ENCODE measurements at places on chromosomes 11 and 22.

- DNase-seq, result no peak
Measured at GRCh38 chr11:107041088-107041444, 22.8 kb upstream of the GUCY1A2 start.

- DNase-seq, result no peak
Measured at GRCh38 chr22:40517631-40518030, 118.9 kb downstream of the MRTFA start.

GRCh38 chr11:42524534-42525227 is 787.1 kb upstream of the API5 start:
- DNase-seq, result no peak

- DNase-seq, result no peak
Measured at GRCh38 chr22:37431366-37431765, 4.1 kb upstream of the ELFN2 start.

- no peak for DNase-seq
Measured at GRCh38 chr11:120565466-120566155, 54.1 kb downstream of the GRIK4 start.

DNA sequence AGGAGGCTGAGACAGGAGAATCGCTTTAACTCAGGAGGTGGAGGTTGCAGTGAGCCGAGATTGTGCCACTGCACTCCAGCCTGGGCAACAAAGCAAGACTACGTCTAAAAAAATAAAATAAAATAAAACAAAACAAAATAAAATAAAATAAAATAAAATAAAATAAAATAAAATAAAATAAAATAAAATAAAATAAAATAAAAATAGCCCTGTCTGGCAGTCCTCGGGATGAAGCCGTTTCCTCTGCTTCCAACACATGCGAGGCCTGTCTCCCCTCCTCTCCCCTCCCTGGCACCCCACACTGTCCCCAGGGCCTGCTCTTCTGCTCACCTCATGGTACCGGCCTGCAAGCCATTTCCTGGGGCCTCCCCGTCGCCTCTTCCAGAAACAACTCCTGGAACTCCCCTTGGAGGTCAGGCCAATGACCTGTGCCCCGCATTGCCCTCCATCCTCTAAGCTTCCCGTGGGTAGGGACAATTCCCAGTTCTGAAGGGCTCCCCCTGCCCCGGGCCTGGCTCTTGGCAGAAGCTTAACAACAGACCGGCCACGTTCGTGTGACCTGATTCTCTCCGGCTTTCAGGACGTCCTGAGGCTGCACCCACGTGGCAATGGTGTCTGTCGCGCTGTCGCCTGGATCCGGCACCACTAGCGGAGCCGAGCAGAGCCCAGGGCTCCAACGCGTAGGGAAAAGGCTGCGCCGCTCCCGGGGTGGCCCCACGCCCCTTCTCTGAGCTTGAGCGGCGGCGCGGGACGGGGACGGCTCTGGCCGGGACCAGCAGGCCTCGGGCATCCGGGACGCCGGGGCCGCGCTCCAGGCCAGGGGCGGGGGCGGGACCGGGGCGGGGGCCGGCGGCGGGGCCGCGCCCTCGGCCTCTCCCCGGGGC is 456 bp upstream of the PARVB start:
- no peak for DNase-seq

DNA sequence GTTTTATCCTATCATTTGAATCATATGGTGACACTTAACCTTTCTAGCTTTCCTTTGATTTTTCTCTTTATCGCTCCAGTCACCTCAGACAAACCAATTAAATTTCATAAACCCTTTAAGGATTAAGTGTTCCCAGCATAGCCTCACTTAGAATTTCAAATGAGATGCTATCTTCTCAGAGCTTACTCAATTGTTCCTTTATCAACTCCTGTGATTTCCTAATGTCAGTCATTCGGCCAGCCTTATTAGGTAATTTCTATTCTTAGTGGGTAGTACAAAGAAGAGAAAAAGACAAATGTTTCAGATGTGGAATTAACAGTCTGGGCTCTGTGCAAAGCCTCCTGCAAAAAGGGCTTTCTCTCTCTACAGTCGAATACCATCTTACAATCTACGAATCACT is 77.1 kb upstream of the CCDC90B start:
- DNase-seq, result no peak

DNA sequence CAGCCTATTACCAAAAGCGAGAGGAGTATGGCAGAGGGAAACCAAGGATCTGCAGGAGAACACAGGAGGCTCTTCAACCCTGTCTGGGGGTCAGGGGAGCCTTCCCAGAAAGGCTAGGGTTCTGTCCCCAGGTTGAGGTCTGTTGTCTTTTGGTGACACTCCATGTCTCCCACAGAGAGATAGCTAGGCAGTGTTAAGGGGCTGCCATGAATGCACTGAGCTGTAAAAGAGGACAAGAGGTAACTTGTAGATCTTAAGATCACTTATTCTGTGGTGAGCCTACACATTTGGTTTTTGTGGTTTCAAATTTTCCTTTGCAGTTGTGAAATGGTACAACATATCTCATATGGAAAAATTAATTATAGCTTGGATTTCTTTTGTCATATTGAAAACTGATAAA is 6.0 kb upstream of the ACER3 start:
- no peak for DNase-seq

- DNase-seq, result no peak
Measured at GRCh38 chr11:2083411-2083810, 55.8 kb downstream of the IGF2 start.

- no peak for DNase-seq
Measured at GRCh38 chr22:31102441-31103081, 4.8 kb downstream of the SELENOM start.

GRCh38 chr11:7020183-7020917 is at the start of the genes NLRP14 and ZNF214:
NLRP14 (plus strand) TSS chr11:7020479; CDS start chr11:7038587, 18,108 bp downstream.
ZNF214 (minus strand) TSS chr11:7020346; CDS start chr11:7002835, 17,511 bp downstream.
- DNase-seq, result no peak

DNA sequence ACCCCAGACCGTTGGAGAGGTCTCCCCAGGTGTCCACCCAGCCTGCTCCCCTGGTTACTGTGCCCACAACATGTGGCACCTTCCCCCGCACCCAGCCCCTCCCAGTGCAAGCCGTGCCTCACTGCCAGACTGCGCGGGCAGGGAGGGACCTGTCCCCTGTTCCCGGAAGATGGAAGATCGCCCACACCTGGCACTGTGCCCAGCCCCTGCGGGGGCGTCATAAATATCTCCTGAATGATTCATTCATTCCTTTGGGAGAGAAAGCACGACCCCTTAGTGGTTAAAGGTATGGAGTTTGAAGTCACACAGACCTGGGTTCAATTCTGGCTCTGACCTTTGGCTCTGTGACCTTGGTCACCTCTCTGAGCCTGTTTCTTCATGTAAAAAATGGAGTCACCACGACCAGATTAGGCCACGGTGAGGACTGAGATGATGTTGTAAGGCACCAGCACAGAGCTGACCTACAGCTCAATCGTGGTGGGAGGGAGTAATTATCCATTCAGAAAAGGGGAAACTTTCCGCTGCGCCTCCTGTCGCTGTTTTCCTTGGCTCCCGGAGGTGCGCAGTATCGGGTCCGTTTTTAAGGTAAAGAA is 497 bp upstream of the SYT12 start:
- DNase-seq, result peak; percentile 53

DNA sequence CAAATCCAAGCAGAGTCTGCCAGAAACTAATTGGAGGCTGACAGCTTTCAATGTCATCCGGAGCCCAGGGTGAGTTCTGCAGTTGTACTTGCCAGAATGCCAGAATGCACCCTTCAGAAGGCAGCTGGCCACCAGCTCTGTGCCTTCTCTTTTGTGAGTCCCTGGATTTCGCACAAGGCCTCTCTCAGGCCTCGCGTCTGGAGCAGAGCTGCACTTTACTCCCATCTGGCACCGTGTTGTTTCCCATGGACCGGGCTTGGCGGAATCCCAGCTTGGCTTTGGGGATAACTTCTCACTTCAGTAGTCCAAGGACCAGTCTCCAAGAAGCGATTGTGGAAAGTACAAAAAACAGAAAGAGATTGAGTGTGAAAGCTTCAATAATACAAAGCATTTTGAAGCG is 451.3 kb upstream of the KIRREL3 start:
- no peak for DNase-seq

DNA sequence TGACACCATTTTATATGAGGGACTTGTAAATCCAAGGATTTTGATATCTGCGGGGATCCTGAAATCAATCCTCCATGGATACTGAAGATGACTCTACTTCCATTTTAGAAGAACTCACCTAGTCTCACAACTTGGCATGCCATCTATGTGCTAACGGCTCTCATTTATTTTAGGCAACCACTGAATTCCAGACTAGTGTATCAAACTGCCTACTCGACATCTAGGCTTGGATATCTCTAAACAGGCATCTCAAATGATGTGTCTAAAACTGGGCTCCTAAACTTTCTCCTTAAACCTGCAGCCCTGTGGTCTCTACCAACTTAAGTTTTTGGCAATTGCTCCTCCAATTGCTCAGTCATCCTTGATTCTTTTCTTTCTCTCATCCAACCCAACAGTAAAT is 31.2 kb upstream of the CLNS1A start:
- DNase-seq, result no peak

GRCh38 chr22:17149076-17149815 is 9.8 kb downstream of the HDHD5 start:
- DNase-seq, result no peak

GRCh38 chr11:40100781-40101180 is 1358.7 kb downstream of the LRRC4C start:
- no peak for DNase-seq

GRCh38 chr11:62556875-62557631 is 10.4 kb upstream of the AHNAK start:
- no peak for DNase-seq

GRCh38 chr11:100141201-100141600 is 545.9 kb upstream of the ARHGAP42 start:
- no peak for DNase-seq

DNA sequence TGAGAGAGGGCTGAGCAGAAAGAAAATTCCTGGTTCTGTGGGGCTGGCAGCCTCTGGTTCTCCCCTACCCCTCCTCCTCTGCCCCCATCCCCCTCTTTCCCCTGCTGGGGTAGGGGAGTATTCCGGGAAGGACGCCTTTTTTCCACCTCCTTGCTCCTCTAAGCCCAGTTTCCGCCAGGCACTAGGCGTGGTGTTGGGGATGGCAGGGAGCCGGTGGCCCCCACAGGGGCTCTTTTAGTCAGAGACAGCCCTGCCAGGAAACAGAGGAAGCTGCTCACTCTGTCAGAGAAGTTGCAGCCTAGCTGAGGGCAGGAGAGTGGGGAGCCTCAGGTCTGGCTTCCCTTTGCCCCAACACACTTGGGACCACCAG is 15.6 kb upstream of the ARHGEF17 start:
- DNase-seq, result no peak

DNA sequence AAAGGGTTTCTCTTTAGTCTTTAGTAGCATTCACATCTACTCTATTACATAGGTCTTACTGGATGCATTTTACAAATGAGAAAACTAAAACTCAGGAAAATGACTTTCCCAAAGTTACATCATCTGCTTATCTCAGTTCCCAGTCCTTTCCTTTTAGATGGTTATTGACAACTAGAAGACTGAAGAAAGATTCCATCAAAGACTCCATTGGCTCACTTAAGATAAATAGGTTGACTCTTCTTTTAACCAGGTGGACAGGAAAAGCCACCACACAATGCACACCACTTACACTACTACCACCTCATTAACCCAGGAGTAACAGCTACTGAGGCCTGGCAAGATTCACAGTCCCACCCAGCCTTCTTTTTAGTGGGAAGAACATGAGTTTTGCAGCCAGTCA is 123.6 kb downstream of the TRIM44 start:
- no peak for DNase-seq

DNA sequence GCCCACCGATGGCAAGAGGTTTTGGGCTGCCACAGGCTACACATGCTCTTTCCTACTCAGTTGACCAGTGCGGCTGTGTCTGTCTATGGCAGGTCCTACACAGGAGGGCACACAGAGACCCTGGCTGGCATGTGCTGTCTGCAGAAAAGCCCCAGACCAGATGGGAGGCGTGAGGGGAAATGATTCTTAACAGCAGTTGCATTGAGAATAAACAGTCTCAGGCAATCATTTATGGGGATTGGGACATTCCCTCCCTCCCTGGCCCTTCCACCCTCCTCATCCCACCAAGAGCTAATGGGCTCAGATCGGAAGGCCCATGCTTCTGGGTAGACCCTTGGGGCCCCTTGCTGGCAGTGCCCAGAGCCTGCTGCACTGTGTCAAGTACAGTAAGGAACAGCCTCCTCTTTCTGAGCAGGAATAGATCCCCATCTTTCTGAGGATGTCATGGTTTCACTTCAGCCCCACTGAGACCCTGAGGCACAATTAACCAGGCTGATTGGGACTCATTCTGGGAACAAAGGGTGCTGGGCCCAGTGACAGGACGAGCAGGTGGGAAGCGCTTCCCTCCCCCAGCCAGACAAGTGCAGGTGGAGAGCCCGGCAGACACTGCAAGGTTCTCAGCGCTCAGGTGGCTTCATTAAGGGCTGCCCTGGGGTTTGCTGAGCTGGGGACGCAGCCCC is 28.3 kb downstream of the TSPAN18 start:
- no peak for DNase-seq

DNA sequence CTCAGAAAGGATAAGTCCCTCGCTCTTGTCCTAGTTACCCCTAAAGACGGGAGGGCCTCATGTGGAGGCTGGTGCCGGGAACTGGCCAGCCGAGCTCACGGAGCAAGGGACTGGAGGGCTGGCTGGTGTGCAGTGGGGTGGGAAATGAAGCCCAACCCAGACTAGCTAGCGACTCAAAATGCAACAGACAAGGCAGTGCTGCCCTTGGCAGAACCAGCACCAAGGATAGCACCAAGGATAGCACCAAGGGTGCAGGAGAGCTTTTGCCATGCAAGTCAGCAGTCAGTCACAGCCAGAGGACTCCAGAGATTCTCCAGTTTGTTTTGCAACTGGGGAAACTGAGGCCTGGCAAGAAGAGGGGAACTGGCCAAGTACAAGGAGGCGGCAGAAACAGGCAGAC is 6.5 kb upstream of the BATF2 start:
- DNase-seq, result no peak

DNA sequence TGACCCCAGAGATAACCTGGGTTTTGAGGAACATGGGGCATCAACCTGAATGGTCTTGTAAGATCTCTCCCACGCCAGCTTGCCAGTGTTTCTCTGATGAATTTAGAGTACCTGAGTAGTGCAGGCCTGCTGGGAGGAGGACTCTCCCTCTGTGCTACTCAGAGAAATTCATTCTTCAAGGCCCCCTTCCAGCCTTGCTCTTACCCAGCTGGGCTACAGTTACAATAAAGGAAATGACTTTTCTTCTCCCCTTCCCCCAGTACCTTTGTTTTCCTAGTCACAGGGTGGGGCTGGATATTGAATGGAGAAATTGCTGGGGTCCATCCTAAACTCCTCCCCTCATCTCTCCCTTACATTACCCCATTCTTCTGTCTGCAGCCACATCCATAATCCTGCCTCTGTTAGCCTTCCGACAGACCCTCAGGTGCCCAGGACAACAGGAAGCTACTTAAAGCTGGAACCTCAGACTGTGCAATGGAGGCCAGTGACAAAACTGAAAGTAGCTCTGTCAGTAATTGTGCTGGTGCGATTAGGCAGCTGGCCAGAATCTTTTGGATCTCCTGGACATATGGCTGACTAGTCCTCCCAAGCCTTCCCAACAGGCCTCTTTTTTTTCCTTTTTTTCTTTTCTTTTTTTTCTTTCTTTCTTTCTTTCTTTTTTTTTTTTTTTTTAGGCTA is 17.4 kb downstream of the LIMK2 start:
- DNase-seq, result peak; percentile 26

Data from NCI-H1694 (cell line).